Hematopoietic multipotent progenitor cell treated with erythropoietin and hydrocortisone succinate and interleukin-3 and kit ligand, for 15 days (in vitro differentiated cells): ENCODE measurements at places on chromosomes 7 and 10.

DNA sequence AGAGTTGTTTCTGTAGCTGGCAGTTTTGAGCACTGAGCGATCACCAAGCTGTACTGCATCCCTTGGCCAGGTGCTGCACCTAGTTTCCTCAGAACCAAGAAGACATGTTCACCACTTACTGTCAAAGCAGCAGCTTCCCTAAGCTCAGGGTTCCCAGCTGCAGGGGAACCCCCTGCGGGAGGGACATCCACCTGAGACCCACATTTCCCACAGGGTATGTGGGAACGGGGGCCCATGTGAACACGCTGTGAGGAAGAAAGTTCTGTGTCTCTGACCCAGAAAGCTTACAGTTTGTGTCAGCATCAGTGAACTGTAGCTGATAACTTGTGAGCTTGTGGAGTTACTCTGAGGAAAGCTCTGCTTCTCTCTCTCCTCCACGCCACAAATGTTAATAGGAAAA lies 436.8 kb upstream of the IGFBP3 start:
- no peak for DNase-seq

DNA sequence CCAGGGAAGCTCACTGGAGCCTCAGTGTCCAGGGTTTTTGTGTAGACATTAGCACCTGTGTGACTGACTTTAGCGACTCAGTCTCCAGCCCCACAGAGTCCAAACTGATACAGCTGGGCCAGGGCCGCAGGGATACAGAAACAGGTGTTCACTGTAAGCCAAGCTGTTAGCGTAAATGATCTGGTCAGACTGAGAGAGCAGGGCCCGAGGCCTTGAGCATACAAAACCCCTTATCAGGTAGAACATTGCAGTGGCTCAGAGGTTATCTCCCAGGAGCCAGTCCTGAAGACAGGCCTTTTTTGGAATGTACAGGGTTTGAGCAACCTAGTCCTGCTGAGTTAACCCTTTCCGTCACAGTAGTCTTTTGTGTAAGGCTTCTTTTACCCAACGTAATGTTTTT lies 25.0 kb downstream of the LHPP start:
- peak; percentile 75 for DNase-seq

GRCh38 chr10:10792681-10793080 lies 225.0 kb upstream of the CELF2 start:
- DNase-seq: no peak

GRCh38 chr7:151202836-151203235 lies 7.5 kb downstream of the H2BK1 start:
- no peak for DNase-seq

- no peak for DNase-seq
These were observed 393.8 kb upstream of the PRKCQ start for GRCh38 chr10:6973899-6974298.

DNA sequence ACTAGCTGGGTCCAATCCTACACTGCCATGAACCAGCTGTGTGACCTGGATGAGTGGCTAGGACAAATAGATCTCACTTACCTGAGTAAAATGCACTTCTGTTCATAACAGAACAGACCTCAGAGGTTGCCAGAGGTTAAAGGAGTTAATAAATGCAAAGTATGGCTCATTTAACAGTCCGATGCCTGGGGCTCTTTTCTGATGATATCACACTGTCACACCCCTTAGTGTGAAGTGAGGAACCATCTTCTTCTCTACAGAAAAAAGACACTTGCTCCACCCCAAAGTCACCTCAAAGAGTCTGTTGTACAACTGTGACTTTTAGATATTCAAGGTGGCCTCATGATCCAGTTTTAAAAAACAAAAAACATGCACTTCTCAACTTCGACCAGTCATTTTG lies 21.5 kb upstream of the TARP start:
- DNase-seq: no peak

GRCh38 chr7:126959649-126960048 lies 293.1 kb downstream of the GRM8 start:
- DNase-seq: no peak

GRCh38 chr7:25069900-25070443 lies 55.1 kb downstream of the CYCS start:
- peak; percentile 71 for DNase-seq

- no peak for DNase-seq
These were observed 992 bp upstream of the MGMT start for GRCh38 chr10:129465796-129466702.

DNA sequence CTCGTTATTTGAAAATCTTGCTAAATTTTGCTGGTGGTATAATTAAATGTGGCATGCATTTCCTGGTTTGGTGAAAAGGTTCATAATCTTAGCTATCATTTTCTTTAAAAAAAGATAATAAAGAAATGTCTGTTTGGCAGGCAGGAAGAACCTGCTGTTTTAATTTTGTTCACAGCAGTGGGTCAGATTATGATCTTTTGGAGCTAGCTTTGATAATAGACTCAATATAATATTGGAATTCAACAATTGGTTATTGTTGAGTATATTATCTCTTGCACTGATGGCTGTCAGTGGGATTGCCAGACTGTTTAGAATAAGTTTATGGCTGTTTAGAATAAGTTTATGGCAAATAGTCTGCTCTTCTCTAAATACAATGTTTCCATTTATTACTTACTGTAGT lies 35.1 kb downstream of the MXI1 start:
- no peak for DNase-seq

DNA sequence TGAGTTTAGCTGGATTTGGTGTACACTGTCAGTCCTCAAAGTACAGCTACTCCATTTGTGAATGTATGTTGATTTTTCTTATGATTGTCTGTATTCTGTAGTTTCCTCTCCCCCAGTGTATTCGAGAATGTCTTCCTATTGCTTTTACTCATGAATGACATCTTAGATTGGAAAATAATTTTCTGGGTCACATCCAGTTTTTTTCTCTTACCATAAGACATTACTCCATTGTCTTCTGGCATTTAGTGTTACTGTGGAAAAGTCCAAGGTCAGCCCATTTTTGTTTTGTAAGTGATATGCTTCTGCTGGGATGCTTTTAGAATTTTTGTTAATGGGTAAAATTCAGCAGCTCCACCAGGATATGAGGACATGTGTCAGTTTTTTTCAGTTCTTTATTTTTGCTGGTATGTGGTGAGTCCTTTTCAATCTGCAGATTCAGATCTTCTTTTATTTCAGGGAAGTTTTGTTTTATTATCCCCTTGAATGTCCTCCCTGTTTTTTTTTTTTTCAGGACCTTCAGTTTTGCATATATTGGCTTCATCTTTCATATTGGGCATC lies 33.6 kb downstream of the WAC start:
- no peak for DNase-seq

DNA sequence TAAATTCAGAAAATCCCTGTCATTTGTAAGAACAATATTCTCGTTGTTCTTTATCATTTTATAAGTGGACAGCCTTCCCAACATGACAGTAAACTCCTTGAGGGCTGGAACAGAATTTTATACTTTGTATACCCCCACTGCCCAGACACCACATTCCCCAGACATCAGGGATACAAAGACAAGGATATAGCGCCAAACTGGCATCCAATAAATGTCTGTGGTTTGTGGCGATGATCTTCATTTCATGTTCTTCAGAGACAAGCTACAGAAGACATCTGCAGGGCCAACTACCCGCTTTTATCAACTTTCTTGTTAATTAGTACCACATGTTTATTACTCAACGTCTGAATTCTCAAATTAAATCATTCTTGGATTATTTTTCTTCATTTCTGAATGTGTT lies 155.9 kb downstream of the ATE1 start:
- no peak for DNase-seq

GRCh38 chr10:62924344-62924748 lies 108.2 kb upstream of the EGR2 start:
- DNase-seq: no peak

- DNase-seq: no peak
These were observed 1088.0 kb downstream of the SORCS1 start for GRCh38 chr10:106076496-106076895.

- DNase-seq: no peak
These were observed 39.6 kb downstream of the CLEC2L start for GRCh38 chr7:139562961-139563565.
